CD4-positive, alpha-beta T cell treated with Interleukin-2 at 100 ng/mL for 4 hours (primary cell): ENCODE measurements at places on chromosomes 3 and 15.

- no peak for DNase-seq
Measured at GRCh38 chr15:45023659-45024225, 747 bp downstream of the SORD start.

DNA sequence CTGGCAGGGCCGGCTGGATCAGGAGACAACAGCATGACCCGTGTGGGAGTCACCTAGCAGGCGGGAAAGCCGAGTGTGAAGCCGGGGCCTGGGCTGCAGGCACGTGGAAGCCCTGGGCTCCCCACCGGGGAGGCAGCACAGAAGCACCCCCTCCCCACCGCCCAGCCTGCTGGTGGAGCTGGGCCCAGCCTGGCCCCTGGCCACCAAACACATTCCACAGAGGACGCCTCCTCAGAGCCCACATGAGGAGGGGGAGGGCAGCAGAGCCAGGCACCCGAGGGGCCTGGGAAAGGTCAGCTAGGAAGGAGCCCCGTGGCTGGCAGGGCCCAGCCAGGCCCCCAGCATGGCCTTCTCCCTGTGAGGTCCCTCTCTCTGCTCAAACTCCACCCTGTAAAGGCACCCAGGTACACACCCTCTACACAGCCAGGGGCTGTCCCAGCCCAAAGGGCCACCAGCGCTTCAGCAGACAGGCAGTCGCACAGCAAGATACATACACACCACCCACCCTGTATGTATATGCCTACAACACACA lies 4.5 kb downstream of the PLXNB1 start:
- DNase-seq, result no peak

- no peak for DNase-seq
Measured at GRCh38 chr3:81743096-81744025, 18.1 kb downstream of the GBE1 start.

- DNase-seq, result no peak
Measured at GRCh38 chr3:7924228-7924627, 577.4 kb upstream of the LMCD1 start.

GRCh38 chr15:29925227-29926082 lies 103.2 kb upstream of the TJP1 start:
- DNase-seq, result no peak

DNA sequence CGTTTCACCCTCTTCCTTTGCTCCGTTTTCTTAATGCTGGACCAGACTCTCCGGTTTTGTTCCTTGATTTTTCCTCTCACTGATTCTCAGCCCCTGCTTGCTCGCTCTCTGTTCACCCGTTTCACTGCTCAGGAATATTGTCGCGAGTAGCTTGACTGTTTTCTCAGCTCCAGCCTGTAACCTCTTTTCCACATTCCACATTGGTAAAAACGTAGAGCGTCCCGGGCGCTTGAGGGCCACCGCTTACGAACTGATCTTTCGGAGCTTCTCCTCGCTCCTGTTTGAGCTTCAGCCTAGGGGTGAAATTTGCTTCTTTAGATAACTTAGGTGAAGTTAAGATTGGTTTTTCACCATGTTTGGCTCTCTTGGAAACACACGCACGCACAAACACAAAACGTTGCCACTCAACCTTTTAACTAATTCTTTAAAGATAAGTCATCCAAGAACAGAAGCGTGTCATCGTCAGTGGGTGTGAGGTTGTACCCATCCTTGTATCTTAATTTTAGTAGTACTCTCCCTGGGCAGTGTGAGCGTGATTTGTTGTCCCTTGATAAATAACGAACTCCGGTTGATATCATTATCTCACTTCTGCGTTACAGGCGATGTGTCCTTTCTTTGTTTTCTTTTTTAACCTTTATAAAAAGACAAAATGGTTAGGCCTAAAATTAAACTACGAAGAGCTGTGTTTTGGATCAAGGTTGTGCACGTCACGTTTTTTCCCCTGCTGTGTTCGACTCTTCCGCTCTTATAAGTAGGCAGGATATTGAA lies 1.0 kb downstream of the PAK2 start:
- DNase-seq, result peak; percentile 35
